Dorsolateral prefrontal cortex (tissue), 122 donors: ENCODE measurements at places on chromosomes 5 and 9. TPM values are rescaled to one million over a fixed set of nuclear protein-coding genes. Genes with fewer than 3 reads are reported as not detected.

PCDHGB3 gene
- 6.3 TPM for total RNA-seq

DCP2 gene
- 53.5 TPM for total RNA-seq

- DNase-seq: no peak
Observed at GRCh38 chr9:34400686-34401602, 24.2 kb upstream of the MYORG start.

- no peak for DNase-seq
Observed at GRCh38 chr9:117091529-117091928, 323.3 kb downstream of the ASTN2 start.

GRCh38 chr5:107451028-107451427 is 219.7 kb downstream of the EFNA5 start:
- DNase-seq: no peak

AGXT2 gene
- total RNA-seq: not detected

NOTCH1 gene
- total RNA-seq: 51.3 TPM

- DNase-seq: no peak
Observed at GRCh38 chr5:170176916-170177315, 55.9 kb upstream of the C5orf58 start.

GRCh38 chr5:2536632-2537377 is 214.7 kb downstream of the IRX2 start:
- no peak for DNase-seq

DNA sequence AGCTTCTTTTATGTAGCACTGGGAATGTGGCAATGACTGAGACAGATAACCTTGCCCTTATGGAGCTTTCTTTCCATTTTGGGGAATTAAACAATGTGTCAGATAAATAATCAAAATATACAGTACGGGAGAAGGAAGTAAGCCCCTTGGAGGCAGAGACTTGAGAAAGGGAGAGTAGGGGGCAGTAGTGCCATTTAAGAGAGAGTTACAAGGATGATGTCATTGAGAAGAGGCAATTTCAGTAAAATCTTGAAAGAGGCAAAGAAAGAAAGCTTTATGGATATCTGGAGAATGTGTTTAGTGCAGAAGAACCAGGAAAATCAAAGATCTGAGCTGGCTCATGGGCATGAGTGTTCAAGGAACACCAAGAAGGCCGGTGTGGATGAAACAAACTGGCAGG is 77.3 kb downstream of the KCTD16 start:
- DNase-seq: no peak

- DNase-seq: no peak
Observed at GRCh38 chr5:127840198-127840524, 137.0 kb downstream of the CCDC192 start.

CCDC112 gene
- 13.2 TPM for total RNA-seq
